Neuronal stem cell (in vitro differentiated cells): ENCODE measurements at places on chromosomes 5 and 9.

- no peak for DNase-seq
Observed at GRCh38 chr9:134661299-134661698, 19.7 kb downstream of the COL5A1 start.

GRCh38 chr9:127292415-127292814, 27.8 kb downstream of the GARNL3 start:
- DNase-seq = no peak

DNA sequence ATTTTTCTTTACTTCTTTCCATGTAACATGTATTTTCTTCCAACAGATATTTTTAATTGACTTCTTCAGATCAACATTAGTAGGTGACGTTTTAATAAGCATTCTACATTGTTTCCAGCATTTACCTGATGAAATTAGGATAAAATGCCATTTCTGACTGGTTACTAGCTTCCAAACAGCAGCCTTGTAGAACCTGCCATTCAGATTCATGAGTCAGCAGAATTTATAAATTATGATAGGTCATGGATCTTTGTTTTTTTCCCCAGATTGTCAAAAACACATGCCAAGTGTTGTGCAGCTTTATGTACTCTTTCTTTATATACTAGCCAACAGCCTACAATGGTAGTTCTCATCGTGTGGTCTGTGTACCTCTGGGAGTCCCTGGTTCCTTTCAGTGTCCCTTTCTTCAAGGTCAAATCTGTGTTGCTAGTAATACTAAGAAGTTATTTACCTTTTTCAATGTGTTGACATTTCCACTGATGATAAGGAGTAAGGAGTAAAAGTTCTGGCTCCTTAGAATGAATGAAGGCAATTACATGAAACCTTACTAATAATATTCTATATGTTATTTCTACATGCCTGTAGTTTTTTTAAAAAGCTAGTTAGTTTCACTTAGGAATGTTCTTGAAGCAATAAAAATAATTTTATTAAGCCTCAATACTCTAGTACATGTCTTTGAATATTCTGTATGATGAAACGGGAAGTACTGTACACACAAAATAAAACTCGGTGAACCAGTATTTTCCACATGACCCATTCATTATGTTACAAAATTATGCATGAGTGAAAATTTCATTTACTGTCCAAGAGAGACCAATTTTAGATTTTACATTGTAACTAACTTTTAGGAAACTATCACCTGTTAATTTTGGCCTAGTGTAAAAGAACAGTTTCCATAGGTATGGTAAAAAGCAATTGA, 135.8 kb downstream of the ZCCHC7 start:
- no peak for DNase-seq

GRCh38 chr5:171623551-171624097, 162.0 kb upstream of the SMIM23 start:
- peak; percentile 46 for DNase-seq

- no peak for DNase-seq
Observed at GRCh38 chr9:120366644-120367019, 213.3 kb downstream of the CDK5RAP2 start.

DNA sequence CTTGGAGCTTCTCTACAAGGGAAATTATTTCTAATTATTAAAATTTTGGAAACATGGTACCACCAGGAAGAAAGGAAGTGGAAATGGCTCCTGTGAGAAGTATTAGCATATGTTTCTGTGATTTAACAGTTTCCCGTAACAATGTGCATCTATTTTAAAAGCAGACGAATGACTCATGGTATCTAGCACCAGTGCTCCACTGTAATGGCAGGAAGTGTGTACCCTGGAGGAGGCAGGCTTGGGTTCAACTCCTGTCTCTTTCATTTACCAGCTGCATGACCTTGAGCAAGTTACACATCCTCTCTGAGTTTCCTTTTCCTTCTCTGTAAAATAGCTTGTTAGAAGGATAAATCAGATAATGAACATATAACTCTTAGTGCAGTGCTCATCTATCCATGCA, 41.0 kb upstream of the ANGPTL2 start:
- DNase-seq = no peak

DNA sequence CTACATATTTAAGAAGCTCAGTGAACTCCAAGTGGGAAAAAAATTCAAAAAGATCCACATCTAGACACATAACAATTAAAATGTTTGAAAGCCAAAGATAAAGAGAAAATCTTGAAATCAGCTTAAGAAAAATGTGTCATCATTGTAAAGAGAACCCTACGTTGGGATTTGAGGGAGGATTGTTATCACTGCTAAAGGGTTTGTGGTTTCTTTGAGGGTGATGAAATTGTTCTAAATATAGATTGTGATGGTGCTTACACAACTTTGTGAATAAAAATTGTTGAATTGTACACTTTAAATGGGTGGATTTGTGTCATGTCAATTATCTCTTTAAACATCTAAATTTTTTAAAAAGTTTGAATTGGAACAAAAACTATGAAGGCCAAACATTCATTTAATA, 92.2 kb upstream of the ADAMTS19 start:
- DNase-seq = no peak

DNA sequence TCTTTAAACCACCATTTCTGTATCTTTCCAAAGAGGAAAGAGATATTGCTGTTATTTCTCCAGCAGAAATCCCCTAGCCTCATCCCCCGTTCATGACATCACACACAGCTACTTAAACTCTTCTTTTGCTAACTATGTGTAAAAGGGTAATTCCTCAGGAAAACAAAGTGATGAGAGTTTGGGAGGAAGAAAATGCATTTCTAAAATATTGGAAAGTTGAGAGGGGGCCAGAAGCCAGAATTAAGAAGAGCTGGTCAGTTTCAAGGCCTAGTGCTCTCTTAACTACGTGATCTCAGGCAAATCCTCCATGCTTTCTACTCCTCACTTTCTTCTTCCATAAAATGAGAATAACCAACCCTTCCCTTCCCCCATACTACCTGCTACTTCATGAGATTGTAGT, 109.4 kb downstream of the LIFR start:
- no peak for DNase-seq

- DNase-seq = no peak
Observed at GRCh38 chr9:36793277-36793676, 220.6 kb downstream of the MELK start.

GRCh38 chr9:132878695-132879456, at the start of gene SPACA9:
Gene SPACA9 (plus strand): TSS chr9:132878898. CDS start chr9:132883948, 5,050 bp downstream.
- DNase-seq = peak; percentile 46

DNA sequence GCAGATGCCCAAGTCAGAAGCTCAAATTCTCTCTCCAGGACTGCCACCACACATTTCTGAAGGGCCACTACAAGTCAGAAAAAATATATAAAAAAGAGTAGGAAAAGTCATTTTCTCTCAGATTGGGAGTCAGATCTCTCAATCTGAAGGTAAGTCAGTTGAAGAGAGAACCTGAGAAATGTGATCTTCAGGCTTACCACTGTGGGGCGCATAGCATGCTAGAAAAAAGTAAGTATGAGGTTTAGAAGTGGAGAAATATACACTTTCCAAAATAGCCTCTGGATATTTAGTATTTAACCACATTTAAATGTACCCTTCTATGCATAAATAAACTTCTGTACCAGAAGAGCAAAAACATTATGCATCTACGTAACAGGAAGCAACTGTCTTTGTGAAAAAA, 800.7 kb upstream of the CTNND2 start:
- DNase-seq = no peak

- DNase-seq = no peak
Observed at GRCh38 chr9:111375817-111376564, 46.0 kb upstream of the OR2K2 start.

GRCh38 chr5:139275956-139276355, 17.6 kb upstream of the MATR3 start:
- no peak for DNase-seq

DNA sequence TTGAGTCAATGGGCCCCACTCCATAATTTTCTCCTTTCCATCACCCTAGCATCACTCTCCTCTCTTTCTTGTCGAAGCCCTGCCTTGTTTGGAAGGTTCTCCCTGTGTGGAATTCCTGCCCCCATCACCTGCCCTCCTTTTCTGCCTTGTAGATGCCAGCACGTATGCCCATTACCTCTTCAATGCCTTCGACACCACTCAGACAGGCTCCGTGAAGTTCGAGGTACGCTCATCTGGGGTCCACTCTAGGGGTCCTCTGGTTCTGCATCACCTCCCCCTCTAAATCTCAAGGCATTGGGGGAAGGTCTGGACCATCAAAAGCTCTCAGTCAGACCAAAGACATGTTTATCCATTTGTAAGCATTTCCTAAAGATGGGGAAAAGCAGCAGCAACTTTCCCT, 61.8 kb upstream of the GABRP start:
- no peak for DNase-seq

- DNase-seq = peak; percentile 12
Observed at GRCh38 chr5:60843386-60843935, 608 bp downstream of the ELOVL7 start.

DNA sequence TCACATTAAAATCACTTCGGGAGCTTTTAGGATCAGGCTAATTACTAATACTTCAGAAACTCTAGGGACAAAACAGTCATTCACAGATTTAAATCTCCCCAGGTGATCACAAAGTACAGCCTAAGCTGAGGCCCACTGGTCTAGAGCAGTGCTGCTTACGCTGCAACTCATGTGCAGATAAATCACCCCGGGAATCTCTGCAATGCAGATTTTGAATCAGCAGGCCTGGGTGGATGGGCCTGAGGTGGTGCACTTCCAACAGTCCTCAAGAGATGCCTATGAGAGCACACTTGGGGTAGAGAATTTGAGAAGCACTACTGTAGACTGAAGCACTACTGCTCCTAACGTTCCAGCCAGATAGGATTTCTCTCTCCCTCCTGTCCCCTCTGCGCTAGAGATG, 28.4 kb downstream of the CSF1R start:
- DNase-seq = no peak

DNA sequence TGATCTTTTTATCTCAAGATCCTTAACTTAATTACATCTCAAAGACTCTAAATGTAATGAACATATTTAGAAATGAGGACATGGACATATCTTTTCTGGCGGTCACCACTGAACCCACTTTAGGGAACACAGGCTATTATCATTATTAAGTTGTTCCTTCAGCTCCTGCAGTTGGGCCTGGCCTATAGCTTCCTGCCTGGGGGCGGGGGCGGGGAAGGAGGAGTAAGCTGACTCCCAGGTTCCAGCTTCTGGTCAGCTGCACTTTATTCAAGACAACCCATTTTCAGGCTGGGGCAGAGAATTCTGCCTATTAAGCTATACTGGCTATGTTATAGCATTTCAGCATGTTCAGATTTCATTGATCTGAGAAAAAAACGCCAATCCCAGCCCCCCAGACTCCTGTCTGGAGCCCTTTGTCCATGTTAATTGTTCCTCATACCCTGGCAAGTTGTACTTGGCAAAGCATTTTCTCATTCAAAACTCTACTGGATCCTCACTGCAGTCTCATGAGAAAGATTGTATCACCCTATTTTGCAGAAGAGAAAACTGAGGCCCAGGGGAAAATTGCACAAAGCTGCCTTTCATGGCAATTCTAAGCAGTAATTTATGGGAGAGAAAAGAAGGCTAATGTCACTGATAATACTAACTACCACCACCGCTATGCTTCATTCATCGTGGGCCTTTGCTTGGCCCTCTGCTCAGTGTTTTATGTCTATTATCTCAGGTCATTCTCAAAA, 25.1 kb downstream of the COL15A1 start:
- DNase-seq = no peak

- no peak for DNase-seq
Observed at GRCh38 chr5:173884402-173885053, 3.6 kb upstream of the CPEB4 start.

GRCh38 chr5:31581498-31582099, 49.5 kb downstream of the C5orf22 start:
- peak; percentile 15 for DNase-seq

GRCh38 chr9:37004424-37004935, 29.6 kb downstream of the PAX5 start:
- DNase-seq = no peak
